Hindlimb muscle (tissue), 1 donor: ENCODE measurements at places on chromosomes 16 and 17. TPM values are rescaled to one million over a fixed set of nuclear protein-coding genes. Genes with fewer than 3 reads are reported as not detected.

DNA sequence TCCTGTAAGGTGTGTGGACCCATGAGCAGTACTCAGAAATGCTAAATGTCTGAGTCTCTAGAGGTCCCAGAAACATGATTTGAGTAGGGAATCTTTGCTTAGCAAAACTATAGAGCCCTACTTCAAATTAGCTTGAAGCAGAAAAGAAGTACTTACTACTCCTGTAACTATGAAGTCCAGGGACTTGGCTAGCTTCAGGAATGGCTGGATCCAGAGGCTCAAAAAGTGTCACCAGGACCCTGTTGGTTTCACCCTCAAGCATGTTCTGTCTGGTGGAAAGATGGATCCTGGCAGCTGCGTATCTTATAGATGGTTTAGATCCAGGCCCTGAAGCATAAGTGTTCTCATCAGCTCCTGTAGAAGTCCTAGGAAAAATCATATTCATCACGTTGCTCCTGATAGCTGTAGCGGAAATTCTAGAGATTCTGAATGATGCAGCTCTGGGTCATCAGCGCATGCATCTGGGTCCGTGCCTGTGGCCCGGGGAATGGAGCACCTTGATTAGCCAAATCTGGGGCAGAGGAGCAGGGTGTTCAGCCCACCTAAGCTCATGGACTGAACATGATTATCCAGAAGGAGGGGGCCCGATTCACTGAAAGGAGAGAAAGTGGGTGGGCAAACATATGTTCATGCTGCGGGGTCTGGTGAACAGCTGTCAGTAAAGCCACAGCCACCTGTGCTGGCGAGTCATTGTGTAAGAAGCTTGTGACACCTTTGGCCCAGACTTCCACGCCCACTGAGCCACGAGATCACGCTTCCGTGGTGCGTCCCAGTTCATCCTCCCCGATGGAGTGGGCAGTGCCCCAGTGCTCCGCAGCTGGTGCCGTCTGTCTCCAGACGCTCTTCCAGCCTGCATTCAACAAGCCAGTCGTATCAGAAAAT, 260.6 kb downstream of the CPPED1 start:
- DNase-seq: no peak

- no peak for DNase-seq
Measured at GRCh38 chr16:17474572-17474971, 3.8 kb upstream of the XYLT1 start.

GRCh38 chr17:19448341-19449268, 37.6 kb downstream of the RNF112 start:
- DNase-seq: peak; percentile 77

DNA sequence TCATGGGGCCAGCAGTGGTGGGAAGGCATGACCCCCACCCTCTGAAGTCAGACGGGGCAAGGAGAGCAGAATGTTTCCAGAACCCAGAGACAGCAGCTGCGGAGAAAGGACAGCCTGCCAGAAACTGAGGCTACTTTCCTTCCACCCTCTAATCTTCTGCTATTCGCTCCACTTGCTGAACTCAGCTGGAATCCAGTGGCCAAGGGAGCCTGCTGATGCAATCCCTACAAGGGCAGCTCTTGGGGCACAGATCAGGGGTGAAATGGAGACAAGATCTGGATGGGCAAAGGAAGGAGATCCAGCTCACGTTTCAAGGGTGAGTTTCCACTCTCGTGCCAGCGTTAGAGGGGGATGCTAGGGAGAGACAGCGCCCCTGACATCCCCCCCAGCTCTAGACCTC, 479.1 kb downstream of the SLC39A11 start:
- no peak for DNase-seq

DNA sequence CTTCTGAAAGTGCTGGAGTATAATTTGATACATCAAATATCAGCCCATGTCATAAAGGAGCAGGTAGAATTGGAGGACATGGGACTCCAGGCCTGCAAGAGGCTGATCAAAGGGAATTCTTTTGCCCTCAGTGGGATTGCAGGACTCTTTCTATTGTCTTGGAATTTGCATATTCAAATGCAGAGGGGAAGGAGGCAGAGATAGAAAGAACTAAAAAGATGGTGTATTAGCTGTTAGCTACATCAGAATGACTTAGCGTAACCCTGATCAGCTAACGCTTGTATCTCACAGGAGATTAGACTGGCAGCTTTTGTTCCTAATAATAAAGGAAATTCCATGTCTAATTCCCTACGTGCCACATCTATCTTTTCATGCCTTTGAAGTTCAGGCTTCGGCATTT, 1014.7 kb upstream of the RBFOX1 start:
- no peak for DNase-seq

DNA sequence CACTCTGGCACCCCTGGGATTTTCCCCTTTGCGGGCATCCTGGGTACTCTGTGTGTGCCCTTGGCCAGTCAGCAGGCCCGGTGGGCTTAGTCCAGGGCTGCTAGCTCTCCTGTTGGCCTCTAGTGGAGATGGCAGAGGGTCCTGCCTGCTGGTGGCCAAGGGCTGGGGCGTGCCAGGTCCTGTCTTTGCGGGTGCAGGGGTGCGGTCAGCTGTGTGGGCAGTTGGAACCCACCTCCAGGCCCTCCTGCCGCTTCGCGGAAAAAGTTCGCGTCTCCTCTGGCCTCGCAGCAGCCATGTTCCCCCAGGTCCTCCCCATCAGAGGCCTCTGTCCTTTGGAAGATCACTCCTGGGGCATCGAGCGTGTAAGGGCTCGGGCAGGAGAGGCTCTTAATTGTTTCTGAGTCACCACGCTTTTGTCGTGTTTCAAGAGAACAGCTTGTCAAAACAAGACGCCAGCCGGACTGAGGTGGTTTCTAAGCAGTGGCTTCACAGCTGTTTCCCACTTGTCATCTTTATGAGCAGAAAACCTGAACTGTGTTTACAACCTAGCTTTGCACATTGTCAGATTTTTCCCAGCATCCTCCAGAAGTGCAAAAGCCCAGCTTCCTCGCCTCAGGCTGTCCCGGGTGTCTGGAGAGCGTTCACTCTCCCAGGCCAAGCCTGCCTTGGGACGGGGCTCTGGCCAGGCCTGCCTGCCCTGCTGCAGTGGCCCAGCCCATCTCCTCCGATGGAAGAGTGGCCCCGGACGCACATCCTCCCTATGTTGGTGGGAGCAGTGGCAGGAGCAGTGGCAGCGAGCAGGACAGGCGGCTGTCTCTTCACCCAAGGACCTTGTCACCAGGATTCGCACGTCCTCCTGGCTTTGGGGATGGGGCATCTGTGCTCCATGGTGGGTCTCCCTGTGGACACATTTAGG, 5.0 kb upstream of the DNASE1L2 start:
- DNase-seq: no peak

DNA sequence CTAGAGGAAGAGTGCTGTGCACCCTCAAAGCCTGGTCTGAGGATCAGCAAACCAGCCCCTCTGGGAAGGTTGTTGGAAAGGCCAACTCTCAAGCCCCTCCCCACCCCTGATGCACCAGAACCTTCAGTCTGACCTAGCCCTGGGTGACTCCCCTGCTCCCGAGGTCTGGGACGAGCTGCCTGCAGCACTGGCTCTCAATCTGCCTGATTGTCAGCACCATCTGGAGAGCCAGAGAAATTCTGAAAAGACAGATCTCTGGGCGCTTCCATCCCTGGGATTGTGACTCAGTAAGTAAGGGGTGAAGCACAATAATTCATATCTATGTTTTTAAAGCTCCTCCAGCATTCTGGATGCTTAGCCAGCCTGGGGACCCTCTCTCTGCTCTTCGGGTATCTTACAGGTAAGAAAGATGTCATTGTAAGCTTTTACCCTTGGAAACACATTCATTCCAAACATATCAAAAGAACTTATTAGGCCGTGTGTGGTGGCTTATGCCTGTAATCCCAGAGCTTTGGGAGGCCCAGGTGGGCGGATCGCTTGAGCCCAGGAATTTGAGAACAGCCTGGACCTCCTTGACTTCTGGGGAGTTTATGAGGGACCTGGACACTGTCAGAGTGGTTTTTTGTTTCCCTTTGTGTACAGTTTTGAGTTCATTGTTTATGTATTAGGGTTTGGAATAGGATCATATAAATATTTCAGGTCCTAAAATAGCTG, 147.5 kb downstream of the KCNJ12 start:
- no peak for DNase-seq

GRCh38 chr16:4200000-4200780, 41.7 kb downstream of the SRL start:
- DNase-seq: peak; percentile 61

GRCh38 chr17:42547698-42548069, 5.0 kb upstream of the HSD17B1 start:
- no peak for DNase-seq

- DNase-seq: no peak
Measured at GRCh38 chr16:85120006-85120340, 7.7 kb upstream of the CIBAR2 start.

GRCh38 chr16:269061-269796, 6.5 kb downstream of the RGS11 start:
- no peak for DNase-seq

- no peak for DNase-seq
Measured at GRCh38 chr16:22353933-22354541, 20.4 kb downstream of the CDR2 start.

DNA sequence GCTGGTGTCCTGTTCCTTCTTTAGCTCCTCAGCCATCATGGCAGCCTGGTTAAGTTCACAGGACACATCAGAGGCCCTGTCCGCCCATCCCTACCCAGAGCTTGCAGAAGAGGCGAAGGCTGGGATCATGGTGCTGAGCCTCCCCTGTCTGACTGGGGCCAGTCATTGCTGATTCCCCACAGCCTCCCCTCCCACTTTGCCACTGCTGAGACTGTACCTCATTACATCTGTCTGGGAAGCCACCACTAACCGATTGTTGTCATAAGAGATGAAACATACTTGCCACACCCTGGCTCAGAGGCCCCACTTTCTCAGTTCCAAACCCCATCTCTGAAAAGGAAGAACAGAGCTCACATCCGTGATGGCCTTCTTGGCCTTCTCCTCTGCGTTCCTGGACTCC, 66.2 kb downstream of the MYH13 start:
- DNase-seq: no peak

GRCh38 chr16:13931845-13932244, 11.9 kb downstream of the ERCC4 start:
- no peak for DNase-seq

SLFN12L gene
- 0.19 TPM for polyA plus RNA-seq

CACNA1H gene
- polyA plus RNA-seq: 69.6 TPM

SP2 gene
- 19.0 TPM for polyA plus RNA-seq

ARL5C gene
- polyA plus RNA-seq: not detected

MFSD6L gene
- 0.46 TPM for polyA plus RNA-seq

CSH2 gene
- 0.61 TPM for polyA plus RNA-seq
